Amniotic epithelial cell (primary cell): ENCODE measurements at places on chromosomes 12 and 14.

- no peak for DNase-seq
Observed at GRCh38 chr14:68741839-68742470, 50.9 kb downstream of the ZFP36L1 start.

GRCh38 chr14:32023540-32023939 lies 53.6 kb upstream of the ARHGAP5 start:
- peak; percentile 65 for DNase-seq

DNA sequence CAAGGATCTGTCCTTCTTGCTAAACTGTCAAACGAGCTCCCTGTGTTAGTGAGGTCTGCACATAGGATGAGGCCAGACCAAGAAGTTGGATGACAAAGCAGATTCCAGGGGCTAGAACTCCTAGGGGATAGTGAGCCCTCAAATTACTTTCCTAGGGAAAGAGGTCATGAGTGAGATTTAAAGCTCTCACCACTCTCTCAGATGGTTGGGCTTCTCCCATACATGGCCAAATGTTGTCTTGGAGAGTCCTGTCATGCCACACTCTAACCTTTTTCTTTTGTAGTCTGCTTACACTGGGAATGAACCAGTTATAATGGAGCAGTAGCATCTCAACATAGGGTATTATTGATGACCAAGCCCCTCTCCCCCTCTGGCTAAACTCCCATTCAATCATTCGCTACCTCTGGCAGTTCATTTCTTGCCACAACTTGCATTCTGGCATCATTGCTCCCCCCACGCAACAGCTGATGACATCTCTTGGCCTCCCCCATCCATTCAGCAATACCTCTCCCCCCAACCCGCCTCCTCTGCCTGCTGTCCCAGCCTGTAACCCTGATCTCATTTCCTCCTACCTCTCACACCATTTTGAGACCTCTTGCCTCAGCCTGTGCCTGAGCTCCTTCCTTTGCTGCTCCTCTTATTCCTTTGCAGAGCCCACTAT lies 64.7 kb upstream of the CISTR start:
- DNase-seq: no peak

DNA sequence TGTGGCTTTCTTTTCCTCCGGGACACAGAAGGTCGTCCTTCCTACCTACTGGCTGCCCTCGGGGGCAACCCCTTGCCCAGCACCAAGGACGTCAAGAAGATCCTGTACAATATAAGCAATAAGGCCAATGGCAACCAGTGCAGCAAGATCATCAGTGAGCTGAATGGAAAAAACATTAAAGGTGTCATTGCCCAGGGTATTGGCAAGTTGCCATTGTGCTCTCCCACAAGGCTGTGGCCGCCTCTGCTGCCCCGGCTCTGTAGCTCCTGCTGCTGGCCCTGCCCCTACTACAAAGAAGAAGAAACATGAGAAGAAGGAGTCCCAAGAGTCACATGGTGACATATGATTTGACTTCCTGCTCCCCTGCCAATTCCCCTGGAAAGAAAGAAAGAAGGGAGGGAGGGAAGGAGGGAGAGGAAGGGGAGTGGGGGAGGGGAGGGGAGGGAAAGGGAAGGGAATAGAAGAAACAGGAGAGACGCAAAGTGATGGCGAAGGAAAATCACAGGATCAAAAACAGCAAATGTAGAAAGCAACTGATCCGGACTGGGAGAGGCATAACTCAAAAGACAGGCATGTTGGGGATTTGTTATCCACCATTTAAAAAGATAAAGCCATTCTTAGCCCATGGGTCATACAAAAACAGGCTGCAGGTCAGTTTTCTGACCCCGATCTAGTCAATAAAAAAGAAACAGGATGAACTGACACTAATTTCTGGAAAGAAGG lies 61.3 kb upstream of the RESF1 start:
- peak; percentile 74 for DNase-seq

- DNase-seq: no peak
Observed at GRCh38 chr12:93308281-93308680, 69.4 kb upstream of the NUDT4 start.

GRCh38 chr14:96146131-96146771 lies 58.4 kb upstream of the BDKRB2 start:
- peak; percentile 87 for DNase-seq

- DNase-seq: no peak
Observed at GRCh38 chr12:55017416-55017925, 2.3 kb upstream of the NEUROD4 start.

DNA sequence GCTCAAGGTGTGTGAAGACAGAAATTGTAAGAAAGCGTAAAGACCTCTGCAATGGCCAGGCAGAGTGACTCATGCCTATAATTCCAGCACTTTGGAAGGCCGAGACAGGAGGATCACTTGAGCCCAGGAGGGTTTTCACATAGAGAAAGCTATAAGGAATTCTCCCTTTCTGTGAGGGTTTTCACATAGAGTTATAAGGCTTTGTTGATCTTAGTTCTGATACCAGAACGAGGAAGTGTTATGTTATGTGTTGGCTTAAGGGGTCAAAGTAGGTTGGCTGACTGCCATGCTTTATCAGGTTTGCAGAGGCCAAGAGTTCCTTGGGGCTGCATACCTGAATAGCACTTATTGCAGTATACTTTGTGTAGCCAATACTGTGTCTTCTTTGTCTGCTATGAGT lies 139.1 kb downstream of the ERC1 start:
- DNase-seq: peak; percentile 29

DNA sequence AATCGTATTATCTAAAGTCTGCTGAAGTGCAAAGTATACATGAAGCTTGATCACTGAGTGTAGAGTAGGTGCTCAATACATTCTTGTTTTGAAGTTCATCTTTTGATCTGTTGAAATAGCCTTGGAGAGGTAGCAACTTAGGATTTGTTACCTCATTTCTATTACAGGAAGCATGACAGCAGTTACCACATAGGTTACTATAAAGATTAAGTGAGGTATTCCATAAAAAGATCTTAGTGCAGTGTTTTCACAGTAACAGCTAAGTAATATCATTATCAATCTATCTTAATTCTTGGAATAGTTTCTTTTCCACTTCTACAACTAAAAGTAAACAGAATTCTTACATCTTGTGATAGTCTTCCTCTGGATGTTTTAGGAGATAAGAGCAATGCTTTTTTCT lies 50.9 kb downstream of the BTBD7 start:
- peak; percentile 87 for DNase-seq
